WTC11 (cell line): ENCODE measurements at places on chromosomes 13 and 19.

DNA sequence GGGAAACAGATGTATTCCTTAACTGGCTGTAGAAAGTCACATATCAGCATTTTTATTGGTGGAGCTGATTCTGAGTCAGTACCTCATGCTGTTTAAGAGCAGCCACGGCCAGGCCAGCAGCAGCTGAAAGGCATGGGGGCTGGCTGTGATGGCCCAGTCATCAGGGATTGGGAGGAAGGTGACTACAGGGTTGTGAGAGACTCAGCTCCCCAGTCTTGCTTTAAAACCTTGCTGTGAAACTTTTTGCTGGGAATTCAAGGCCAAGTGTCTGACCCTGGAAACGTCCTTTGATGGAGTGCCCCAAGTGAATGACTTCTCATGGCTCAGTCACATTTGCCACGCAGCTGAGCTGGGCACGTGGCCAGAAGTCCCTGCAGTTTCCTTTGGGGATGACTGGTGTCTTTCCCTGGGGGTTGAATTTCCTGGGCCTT, 39.1 kb upstream of the RNF113B start:
- H3K36me3 ChIP-seq, result peaks cover 16% of the 10 kb centered on the region
- H3K27ac ChIP-seq, result no peak overlapping the region
- H3K27me3 ChIP-seq, result no peaks in the 10 kb centered on the region
- peaks cover 51% of the 10 kb centered on the region for H3K4me1 ChIP-seq

GRCh38 chr13:59674616-59675015, 489.1 kb downstream of the DIAPH3 start:
- no peaks in the 10 kb centered on the region for H3K27me3 ChIP-seq
- peak overlapping the region; percentile 4; the same call in 1 of the 2 replicates for H3K27ac ChIP-seq
- no peaks in the 10 kb centered on the region for H3K36me3 ChIP-seq

GRCh38 chr13:44576351-44577235, 463 bp upstream of the TSC22D1 start:
- peak overlapping the region; percentile 92 for H3K4me3 ChIP-seq
- H3K27me3 ChIP-seq, result no peaks in the 10 kb centered on the region
- no peak overlapping the region for H3K27ac ChIP-seq

DNA sequence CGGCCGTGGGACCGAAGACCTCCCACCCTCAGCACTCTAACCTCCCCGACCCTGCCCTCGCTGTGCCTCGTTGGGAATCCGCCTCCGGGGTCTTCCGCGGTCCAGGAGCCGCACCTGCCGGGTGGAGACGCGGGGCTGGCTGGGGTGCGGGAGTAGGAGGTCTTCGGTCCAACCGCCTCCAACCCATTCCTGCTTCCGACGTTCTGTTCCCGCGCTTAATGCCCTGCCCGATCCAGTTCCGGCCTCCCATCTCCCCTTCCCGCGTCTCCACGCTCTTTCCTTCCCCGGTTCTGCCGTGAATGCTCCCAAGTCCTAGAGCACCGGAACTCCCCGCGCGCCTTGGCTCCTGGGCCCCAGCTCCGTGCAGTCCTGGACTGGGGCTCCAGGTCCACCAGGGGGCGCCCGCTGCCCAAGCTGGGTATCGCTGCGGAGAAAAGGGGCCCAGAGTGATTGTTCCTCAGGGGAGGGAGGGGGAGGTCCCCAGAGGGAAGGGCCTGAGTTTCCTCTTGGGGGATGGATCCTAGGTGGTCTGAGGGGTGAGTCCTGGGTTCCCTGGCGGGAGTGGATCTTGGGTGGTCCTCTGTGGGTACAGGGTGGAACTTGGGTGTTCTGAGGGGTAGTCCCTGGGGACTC, 14.1 kb upstream of the TNFSF9 start:
- H3K4me3 ChIP-seq, result peak overlapping the region; percentile 91
- peak; percentile 96 for DNase-seq
- no peaks in the 10 kb centered on the region for H3K36me3 ChIP-seq

GRCh38 chr19:11033763-11034162, 55.5 kb upstream of the LDLR start:
- no peaks in the 10 kb centered on the region for H3K27me3 ChIP-seq
- no peak overlapping the region for H3K27ac ChIP-seq
- no peak for DNase-seq
- no peaks in the 10 kb centered on the region for H3K4me1 ChIP-seq

DNA sequence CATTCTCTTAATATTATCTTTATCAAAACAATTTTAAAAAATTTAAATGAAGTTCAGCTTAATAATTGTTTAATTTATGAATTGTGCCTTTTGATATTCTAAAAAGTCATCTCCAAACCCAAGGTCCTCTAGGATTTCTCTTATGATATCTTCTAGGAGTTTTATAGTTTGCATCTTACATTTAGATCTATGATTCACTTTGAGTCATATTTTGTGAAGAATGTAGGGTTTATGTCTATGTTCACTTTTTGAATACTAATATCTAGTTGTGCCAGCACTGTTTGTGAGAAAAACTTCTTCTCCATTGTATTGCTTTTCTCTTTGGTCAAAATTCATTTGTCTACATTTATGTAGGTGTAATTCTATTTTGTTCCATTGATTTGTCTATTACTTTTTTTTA, 1068.4 kb upstream of the SPRY2 start:
- no peak for DNase-seq
- H3K4me3 ChIP-seq, result no peak overlapping the region
- no peaks in the 10 kb centered on the region for H3K36me3 ChIP-seq
- H3K4me1 ChIP-seq, result no peaks in the 10 kb centered on the region
- H3K27me3 ChIP-seq, result no peaks in the 10 kb centered on the region

- no peak for DNase-seq
- peaks cover 34% of the 10 kb centered on the region for H3K4me1 ChIP-seq
- H3K27me3 ChIP-seq, result no peaks in the 10 kb centered on the region
- H3K36me3 ChIP-seq, result peaks cover 26% of the 10 kb centered on the region
- no peak overlapping the region for H3K4me3 ChIP-seq
Measured at GRCh38 chr19:5246554-5247155, 94.0 kb downstream of the PTPRS start.

GRCh38 chr19:1066748-1067340, at the start of gene ARHGAP45:
Gene ARHGAP45 (plus strand): TSS chr19:1067167. CDS start chr19:1067406, 239 bp downstream.
- no peak within 1 kb of the TSS for H3K27ac ChIP-seq
- peak within 1 kb of the TSS; percentile 65 for H3K4me3 ChIP-seq
- H3K27me3 ChIP-seq, result peaks cover 33% of the 10 kb centered on the region
- DNase-seq, result peak; percentile 49

DNA sequence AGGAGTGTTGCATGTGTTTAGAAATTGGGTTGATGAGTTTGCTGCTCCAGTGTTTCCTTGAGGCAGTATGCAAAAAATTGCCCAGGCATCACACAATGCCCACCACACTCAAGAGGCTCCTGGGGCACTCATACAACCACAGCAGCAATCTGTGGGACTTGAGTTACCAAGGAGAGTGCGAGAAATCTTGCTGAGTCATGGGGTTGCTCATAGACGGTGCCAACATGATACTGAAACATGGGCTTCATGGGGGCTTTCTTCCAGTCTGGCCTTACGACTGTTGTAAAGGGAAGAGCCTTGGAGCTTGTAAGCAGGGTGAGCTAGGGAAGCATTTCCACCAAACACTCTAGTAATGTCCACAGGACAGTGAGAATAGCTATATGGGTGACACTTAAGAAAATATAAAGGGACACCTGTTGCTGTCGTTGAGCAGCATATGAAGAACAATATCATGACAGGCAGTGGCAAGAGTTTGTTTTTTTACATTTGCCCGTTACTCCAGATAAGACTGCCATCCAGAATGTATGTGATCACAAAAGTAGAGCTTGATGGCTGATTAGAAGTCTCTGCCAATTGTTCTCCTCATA, 1237.4 kb downstream of the UQCRFS1 start:
- H3K27ac ChIP-seq, result no peak overlapping the region
- peaks cover 4% of the 10 kb centered on the region; the same call in 1 of the 2 replicates for H3K4me1 ChIP-seq
- no peaks in the 10 kb centered on the region; the same call in 1 of the 2 replicates for H3K27me3 ChIP-seq
- H3K36me3 ChIP-seq, result no peaks in the 10 kb centered on the region
- no peak overlapping the region for H3K4me3 ChIP-seq

DNA sequence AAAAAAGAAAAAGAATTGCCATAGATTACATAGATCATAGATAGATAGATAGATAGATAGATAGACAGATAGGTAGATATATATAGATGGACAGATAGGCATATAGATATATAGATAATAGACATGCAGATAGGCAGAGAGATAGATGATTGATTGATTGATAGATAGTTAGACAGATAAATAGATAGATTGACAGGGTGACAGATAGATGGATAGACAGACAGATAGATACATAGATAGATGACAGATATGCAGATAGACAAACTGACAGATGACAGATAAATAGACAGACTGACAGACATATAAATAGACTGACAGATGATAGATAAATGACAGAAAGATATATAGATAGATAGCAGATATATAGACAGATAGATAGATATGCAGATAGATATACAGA, 474.0 kb downstream of the IRS2 start:
- no peak overlapping the region for H3K4me3 ChIP-seq
- peaks cover 10% of the 10 kb centered on the region for H3K36me3 ChIP-seq
- no peaks in the 10 kb centered on the region for H3K27me3 ChIP-seq
- H3K27ac ChIP-seq, result no peak overlapping the region
- H3K4me1 ChIP-seq, result no peaks in the 10 kb centered on the region

DNA sequence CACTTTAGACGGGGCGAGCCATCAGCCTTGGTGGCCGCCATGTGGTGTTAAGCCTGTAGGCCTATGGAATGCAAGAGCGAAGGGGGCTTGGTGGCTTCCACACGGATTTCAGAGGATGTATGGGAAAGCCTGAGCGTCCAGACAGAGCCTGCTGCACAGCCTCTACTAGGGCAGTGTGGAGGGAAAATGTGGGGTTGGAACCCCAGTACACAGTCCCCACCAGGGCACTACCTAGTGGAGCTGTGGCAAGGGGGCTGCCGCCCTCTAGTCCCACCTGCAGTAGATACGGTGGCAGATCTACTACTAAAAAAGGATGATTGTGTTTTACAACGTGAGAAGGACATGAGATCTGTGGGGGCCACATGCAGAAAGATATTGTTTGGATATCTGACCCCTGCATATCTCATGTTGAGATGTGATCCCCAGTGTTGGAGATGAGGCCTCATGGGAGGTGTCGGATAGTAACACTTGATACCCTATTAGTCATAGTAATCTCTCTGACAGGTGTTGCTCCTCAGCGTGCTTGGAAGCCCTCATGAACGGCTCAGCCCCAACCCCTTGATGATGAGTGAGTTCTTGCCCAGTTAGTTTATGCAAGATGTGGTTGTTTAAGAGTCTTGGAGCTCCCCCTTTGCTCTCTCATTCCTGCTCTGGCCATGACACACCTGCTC, 45.6 kb downstream of the LHFPL6 start:
- 0 out of 2 replicates have a peak, but pooled peaks cover 3% of the 10 kb centered on the region for H3K36me3 ChIP-seq
- H3K27ac ChIP-seq, result no peak overlapping the region
- H3K27me3 ChIP-seq, result no peaks in the 10 kb centered on the region
- peaks cover 5% of the 10 kb centered on the region for H3K4me1 ChIP-seq

DNA sequence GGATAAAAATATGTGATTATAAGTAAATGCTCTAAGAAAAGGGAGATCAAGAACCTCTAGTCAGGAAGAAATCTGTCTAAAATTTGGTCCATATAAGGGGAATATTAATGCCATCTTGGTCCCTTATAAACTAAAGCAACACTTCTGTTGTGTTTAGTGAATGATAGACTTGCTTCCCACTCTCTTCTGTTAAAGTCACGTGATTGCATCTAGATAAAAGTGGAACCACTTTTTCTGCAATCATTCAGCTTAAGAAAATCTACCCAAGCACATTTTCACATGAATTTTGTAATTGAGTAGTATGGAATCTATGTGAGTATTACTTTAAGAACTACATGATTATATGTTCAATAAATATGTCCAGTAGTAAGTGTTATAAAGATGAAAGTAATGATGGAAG, 782.9 kb upstream of the MIR17HG start:
- H3K4me1 ChIP-seq, result no peaks in the 10 kb centered on the region
- no peak overlapping the region for H3K4me3 ChIP-seq
- no peak for DNase-seq
- H3K27ac ChIP-seq, result no peak overlapping the region
- no peaks in the 10 kb centered on the region for H3K36me3 ChIP-seq
